ENCODE measurements at places on chromosomes 7 and 10.

DNA sequence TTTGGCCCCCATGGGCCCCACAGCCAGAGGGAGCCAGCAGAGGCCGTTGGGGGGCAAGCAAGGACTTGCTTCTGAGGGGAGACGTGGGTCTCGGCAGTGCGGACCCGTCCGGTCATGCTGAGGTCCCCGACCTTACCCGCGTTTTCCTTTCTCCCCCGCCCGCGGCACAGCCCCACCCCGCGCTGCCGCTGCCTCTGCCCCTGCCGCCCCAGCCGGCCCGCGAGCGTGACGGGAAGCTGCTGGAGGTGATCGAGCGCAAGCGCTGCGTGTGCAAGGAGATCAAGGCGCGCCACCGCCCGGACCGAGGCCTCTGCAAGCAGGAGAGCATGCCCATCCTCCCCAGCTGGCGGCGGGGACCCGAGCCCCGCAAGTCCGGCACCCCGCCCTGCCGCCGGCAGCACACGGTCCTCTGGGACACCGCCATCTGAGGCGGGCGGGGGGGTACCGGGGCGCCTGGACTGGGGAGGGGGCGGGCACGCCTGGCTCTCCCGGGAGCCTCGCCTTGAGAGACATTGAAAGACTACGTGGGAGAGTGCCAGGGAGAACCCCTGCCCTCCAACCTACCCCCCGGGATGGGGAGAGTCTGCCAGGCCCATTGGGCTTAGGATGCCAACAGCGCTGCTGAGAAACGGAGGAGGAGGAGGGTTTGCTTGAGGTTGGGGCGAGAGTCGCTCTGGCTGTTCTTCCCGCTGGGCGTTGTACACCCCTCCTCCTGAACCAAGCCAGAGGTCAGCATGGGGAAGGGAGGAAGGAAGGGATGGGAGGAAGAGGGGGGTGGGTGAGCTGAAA, 9.9 kb downstream of the NYAP1 start:
- no peak for DNase-seq

DNA sequence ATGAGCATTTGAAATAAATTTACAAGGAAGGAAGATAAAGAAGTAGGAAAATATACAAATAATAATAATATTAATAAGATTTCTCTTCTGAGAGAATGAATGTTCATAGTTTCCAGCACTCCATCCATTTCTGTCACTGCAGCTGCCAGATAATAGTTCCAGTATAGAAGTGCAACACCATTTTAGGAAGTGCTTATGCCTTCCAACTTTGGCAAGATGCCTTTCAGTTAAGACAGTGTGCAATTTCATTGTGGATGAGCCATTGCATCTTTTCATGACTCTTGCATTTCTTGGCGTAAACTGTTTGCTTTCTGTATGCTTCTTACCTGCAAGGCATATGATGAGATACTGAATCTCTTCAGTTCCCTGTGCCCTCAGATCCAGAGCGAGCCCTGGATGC, 185.0 kb downstream of the PDE1C start:
- no peak for DNase-seq

- DNase-seq: no peak
Observed at GRCh38 chr7:149874644-149875028, 867 bp downstream of the ATP6V0E2 start.

GRCh38 chr10:2228320-2228901, 491.1 kb upstream of the ADARB2 start:
- DNase-seq: no peak

DNA sequence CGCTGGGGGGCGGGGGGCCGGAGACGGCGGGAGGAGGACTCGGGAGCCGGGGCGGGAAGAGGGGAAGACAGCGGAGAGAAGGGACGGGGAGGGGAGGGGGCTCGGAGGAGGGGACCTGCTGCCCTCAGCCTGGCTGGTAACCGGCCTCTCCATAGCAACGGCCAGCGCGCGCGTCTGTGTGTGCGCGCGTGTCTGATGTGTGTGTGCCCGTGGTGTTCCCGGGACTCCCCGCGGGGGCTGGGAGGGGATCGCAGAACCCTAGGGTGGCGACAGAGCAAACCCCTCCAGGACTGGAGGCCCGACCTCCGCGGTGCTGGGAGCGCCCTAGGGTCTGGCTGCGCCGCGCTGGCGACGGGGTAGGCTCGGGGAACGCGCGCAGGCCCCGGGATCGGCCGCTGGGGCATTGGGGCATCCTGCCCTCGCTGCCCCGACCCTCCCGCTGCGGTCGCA, 356.3 kb downstream of the DNAJB6 start:
- no peak for DNase-seq

- no peak for DNase-seq
Observed at GRCh38 chr10:121375172-121375571, 223.1 kb downstream of the FGFR2 start.

GRCh38 chr10:71909399-71910083, 54.7 kb upstream of the CHST3 start:
- DNase-seq: no peak

- no peak for DNase-seq
Observed at GRCh38 chr7:127976056-127976737, 55.0 kb downstream of the LRRC4 start.

- no peak for DNase-seq
Observed at GRCh38 chr10:21263263-21263803, 262.1 kb downstream of the SKIDA1 start.

DNA sequence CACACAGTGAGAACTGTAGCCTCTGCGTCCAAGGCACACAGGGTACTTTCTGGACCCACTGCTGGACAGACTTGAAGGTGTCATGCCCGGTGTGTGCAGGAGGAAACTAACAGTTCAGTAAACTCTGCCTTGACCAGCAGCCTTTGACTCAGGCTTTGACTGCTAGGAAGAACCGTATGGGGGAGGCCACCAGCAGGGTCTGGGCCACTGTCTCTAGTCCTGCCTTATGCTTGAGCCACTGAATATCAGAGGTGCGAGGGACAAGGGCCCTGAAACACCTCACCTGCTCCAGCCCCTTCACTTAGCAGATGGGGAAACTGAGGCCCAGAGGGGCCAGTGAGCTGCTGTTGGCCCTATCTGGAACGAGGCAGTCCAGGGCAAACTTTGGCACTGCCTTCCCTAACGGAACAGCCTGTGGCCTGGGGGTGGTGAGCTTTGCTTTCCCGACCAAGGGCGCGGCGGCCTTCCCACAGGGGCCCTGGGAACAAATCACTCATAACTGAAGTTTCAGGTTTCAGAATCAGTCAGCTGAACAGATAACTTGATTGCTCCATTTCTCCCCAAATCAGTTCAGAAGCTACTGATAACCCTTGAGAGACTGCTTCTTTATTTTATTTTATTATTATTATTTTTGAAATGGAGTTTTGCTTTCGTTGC, 130.0 kb downstream of the FAM53B start:
- no peak for DNase-seq

GRCh38 chr7:139033346-139034114, 2.3 kb downstream of the ZC3HAV1L start:
- no peak for DNase-seq

DNA sequence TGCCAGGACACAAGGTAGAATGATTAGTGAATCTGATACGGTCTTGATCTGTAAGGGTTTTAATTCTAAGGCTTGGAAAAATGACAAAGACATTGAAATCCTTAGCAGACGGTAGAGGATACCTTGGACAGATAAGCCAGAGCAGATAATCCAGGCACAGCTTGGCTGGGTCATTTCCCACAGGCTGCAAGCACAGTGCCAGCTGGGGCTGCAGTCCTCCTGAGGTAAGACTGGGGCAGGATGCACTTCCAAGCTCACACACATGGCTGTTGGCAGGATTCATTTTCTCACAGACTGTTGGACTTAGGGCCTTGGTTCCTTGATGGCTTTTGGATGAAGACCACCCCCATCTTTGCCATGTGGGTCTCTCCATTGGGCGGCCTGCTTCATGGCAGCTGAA, 63.2 kb upstream of the BMPER start:
- DNase-seq: no peak

GRCh38 chr10:42961796-42962109, 115.1 kb upstream of the RET start:
- DNase-seq: no peak

- DNase-seq: no peak
Observed at GRCh38 chr10:114761205-114762193, 60.1 kb upstream of the FHIP2A start.

DNA sequence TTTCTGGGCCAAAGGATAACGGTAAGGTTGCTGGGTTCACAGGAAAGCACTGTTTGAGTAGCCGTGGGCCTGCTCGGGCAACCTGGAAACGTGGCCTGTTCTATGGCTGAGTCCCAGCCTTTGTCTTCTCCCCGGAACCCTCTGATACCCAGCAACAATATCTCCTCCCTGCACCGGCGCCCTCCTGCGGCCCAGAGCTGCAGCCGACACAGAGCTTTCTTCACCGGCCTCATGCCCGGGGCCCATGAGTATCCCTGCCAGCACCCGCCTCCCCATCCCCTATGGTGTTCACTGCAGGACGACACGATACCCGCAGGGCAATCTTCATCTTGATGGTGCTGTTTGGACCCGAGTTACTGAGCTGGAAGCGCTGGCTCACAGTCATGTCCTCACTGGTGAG, 38.6 kb upstream of the NCAPG2 start:
- no peak for DNase-seq

- DNase-seq: no peak
Observed at GRCh38 chr10:26439406-26440087, 1.4 kb downstream of the APBB1IP start.

DNA sequence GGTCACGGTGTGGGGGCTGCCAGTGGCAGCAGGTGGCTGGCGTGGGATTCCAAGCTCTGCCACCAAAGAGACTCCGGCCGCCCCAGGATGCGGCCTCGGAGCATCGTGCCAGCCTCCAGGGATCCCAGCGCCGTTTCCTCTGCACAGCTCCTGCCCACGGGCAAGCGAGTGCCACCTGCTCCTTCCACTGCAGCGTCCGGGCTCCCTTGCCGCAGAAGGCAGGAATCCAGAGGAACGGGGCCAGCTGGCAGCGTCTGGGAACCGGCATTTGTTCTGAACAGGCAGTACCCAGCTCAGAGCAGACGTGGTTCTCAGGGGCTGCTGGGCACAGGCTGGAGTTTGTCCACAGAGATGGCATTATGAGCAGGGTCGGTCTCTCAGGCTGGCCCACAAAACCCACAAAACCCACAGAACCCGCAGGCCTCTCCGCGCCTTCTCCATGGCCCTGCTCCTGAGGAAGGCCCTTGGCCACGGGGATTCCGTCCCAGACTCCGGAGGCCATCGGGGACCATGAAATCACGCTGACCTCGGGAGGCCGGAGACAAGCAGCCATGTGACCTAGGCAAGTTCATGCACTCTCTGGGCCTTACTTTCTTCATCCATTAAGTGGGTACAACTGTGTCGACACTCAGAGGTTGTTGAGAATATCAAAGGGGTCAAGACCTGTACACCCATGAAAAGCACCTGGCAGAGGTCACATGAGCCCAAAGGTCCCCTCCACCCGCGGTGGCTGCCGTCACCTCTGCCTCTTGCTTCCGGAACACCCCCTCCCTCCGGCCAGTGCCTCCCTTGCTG, 72.1 kb upstream of the TNRC18 start:
- DNase-seq: no peak

- no peak for DNase-seq
Observed at GRCh38 chr10:22643116-22643515, 71.3 kb downstream of the PIP4K2A start.

DNA sequence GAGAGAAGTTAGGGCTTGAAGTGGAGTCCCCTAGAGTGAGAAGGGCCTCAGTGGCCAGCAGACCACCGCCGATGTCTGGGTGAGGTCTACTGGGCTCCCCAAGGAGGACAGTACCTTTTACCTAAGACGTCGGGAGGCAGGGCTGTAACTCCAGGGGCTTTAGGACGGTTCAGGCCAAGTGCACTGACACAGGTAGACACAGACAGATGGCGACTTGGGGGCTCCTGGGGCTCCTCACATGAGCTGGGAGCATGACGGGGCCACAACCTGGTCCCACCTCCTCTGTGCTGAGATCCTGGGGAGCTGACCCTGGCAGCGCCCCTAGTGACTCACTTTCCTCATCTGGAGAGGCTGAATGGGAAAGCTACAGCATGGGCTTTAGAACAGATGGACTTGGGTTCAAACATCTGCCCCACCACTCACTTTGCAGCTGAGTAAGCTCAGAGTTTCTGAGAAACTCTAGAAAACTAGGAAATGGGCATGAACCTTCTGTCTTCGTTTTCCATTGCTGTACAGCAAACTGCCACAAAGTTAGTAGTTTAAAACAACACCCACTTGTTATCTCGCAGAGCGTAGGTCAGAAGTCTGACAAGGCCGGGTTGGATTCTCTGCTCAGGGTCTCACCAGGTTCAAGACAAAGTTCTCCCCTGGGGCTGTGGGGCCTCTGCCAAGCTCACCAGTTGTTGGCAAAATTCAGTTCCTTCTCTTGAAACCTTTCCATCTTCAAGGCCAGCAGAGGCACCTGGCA, 4.7 kb upstream of the COMTD1 start:
- no peak for DNase-seq

DNA sequence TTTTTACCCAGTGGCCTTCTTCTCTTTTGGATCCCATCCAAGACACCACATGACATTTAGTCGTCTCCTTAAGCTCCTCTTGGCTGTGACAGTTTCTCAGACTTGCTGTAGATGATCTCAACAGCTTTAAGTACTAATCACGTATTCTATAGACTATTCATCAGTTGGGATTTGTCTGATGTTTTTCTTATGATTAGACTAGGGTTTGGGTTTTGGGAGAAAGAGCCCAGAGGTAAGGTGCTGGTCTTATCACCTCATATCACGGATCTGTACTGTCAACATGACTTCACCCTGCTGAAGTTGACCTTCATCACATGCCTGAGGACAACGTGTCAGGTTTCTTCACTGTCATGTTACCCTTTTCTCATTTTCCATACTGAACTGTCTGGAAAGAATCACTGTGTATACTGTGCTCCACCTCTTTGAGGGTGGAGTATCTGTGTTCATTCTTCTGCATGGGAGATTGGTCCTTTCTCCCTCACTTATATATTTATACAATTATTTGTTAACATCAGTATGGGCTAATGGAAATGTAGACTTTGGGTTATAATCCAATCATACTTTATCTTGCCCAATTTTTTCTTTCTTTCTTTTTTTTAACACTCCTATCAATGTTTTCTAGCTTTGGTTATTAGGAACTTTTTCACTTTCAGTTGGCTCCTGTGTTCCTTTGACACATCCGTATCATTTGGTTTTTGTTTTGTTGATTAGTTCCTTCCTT, 6.4 kb upstream of the HKDC1 start:
- DNase-seq: no peak

DNA sequence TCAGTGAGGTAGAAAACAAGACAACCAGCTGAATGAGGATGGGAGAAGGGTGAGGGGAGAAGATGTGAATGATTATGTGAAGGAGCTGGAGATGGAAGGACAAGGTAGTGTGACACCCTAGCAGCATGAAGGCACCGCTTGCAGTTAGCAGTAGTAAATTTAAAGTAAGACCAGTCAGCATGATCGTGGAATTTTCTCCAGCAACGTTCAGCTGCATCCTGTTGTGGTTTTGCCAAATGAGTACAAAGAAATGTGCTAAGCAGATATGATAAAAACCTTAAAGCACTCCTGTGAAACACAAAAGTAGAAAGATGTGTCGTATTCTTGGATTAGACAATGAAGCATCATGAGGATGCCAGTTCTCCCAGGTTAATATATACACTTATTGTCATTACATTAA, 34.1 kb upstream of the IFRD1 start:
- no peak for DNase-seq

DNA sequence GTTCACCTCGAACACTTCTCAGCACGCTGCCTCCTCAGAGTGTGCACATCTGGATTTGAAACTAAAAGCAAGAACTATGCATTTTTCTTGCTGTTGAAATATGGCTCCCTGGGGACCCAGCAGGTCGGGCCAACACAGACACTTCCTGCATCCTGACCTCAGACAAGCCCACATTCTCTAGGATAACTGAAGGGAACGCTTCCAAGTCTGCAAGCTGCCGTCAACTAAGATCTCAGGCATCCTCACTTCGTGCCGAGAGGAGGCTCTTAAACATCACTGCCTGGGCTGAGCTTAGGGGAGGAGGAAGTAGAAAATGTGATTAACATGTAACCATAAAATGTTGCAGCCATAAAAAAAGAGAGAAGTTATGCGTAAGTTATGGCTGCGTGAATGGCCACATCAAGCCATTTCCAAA, 65.5 kb downstream of the PYROXD2 start:
- DNase-seq: no peak

All from stimulated activated CD4-positive, alpha-beta T cell treated with anti-CD3 and anti-CD28 coated beads, Interleukin-1b, Interleukin-23, amount 100 ng/mL, for 1 hour (primary cell).